Cerebellar nuclear complex (tissue), 1 donor: ENCODE measurements at places on chromosomes 2 and 18.

DNA sequence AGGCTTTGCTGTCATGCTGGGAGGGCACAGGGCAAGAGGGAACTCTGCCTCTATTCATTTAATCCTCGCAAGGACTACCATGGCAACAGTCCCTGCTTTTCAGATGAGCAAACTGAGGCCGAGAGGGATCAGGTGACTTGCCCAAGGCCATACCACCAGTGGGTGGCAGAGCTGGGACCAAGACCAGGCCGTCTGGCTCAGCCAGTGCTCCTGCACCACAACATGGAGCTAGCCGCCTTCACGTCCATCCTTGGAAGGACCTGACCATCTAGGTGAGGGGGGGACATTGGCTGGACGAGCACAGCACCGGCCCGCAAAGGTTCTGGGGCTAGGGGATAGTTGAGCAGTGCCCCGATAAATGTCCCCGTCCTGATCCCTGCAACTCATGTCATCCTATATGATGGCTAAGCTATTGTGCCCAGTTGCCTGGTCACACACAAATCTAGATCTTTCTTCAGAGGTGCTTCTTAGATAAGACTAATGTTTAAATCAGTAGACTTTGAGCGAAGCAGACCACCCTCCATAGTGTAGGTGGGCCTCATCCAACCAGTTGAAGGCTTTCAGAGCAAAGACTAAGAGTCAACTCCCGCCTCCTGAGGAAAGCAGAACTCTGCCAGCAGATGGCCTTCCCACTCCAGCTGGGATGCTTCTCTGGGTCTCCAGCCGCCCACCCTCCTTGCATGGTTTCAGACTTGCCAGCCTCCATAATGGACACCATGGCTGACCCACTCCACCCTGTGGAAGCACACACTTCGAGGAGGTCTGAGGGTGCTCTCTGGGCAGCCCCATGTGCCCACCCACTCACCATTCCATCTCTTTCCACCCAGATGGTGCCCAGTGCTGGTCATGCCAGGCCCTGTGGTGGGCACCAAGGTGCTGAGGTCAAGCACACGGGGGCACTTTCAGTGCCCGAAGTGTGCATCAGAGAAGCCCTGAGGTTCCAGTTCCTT, 214.8 kb upstream of the RAB6C start:
- DNase-seq, result no peak

DNA sequence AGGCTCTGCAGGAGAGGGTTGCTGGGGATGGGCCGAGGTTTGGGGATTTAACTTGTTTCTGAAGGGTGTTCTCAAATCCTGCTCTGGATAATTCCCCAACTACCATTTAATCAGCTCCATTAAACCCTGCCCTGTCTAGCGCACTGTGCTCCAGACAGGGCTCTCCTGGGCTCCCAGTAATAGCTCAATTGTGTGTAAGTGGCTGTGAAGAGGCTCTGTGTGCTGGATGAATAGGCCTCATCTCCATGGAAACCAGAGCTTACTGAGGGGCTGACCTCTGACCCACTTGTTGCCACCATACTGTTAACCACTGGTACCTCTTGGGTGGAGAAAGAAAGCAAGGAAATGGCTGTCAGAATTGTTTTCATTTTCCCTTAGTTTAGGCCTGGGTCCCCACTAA, 92.9 kb downstream of the TGOLN2 start:
- DNase-seq, result no peak

- DNase-seq, result no peak
Measured at GRCh38 chr2:187917535-187917934, 363.3 kb upstream of the TFPI start.

DNA sequence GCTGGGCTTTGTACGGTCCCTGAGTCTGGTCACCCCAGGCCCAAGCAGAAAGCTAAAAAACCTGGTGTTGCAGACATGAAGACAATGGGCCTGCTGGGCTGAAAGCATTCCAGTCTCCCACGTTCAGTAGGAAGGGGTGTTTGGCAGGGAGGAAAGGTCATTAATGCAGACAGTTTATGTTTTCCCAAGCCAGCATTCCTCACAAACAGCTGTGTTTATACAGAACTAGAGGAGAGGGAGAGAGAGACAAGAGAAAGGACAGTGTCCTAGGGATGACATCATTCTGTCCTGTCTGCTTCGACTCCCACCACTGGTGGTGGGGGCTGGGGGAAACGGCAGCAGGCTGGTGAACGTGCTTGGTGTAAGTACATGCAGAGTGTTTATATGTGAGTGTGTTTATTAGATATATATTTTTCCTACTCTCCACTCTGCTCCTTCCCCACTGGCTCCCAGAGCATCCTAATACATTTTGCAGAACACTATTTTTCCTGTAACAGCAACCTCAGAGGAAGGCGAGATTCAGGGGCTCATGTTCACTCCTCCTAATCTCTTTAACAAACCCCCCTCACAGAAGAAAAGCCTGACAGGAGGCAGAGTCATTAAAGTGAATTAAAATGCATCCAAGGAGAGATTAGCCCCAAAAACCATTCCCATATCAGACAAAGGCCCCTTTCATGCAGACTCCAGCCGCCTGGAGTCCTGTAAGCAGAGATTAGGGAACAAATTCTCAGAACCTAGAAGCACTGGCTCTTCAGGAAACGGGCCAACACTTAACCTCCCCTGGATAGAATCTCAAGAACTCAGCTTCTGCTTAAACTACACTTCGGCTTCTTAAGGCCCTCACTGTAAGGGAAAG, 380.4 kb downstream of the TNS1 start:
- no peak for DNase-seq

- no peak for DNase-seq
Measured at GRCh38 chr18:52190195-52190594, 149.8 kb upstream of the DCC start.

GRCh38 chr2:8796315-8796848, 41.0 kb downstream of the KIDINS220 start:
- no peak for DNase-seq

DNA sequence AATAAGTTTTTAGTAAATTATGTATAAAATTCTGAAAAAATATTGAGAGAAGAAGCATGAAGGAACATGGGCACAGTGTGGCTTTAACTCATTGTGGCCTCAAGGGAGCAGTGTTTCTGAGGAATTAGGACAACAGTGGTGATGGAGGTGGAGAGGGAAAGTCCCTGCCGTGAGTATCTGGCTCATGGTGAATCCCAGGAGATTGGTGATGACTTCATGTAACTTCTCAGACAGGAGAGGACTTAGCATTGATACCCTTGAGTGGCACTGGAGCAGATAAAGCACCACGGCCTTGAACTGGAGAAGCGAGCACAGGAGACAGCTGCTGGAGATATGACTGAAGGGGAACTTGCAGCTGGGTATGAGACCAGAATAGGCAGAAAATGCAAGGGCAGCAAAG, 35.0 kb upstream of the LRP1B start:
- DNase-seq, result no peak

- no peak for DNase-seq
Measured at GRCh38 chr2:6454286-6454990, 411.3 kb downstream of the CMPK2 start.

DNA sequence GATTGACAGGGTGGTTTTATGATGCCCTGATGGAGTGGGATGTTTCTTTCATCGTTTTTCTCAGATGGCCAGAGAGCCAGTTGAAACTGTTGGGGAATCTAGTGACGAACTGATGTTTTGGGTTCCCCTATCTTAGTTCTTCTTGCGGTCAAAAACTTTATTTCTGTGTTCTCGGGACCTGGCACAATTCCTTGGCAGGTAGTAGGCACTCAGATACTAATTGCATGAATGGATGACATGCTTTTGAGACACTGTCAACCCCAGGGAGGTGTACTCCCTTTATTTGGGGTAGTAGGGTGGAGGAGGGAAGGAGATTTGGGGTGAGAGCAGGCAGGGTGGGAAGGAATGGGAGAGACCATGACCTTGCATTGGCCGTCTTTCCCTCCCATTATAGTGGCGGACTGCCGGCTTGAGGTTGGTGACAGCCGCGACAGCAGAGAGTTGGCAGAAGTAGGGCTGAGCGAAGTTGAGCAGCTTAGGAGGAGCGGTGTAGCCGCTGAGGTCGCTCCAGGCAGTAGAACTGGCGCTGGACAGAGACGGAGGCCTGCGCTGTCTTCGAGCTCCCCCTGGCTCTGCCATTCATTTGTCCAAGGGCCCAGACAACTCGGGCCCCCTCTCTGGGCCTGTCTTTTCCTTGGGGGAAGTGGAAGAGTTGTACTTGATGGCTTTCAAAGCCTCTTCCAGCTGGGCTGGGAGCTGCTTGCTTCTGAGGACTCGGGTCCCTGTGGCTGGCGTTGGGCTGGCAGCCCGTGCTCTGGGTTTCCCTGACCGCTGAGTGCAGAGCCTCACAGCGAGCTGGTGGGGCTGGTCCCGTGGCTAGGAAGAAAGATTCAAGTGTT, 2.6 kb downstream of the TET3 start:
- DNase-seq, result no peak

DNA sequence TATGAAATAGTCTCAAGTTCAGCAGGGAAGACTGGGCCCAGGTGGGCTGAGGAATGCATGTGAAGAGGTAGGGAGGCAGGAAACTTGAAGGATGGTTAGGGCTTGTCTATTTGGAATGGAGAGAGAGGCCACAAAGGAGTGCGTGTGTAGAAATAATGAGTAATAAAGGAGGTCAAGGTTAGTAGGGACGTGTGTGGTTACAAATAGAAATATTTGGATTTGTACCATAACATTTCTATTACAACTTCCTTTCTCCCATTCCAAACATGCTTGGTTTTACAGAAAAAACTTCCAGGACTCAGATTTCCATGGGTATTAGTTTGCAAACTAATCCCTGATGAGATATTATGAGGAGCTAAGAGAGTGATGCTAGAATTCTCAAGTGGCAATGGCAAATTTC, 280.6 kb downstream of the NCKAP5 start:
- DNase-seq, result no peak

GRCh38 chr18:48396561-48396960, 12.6 kb downstream of the ZBTB7C start:
- DNase-seq, result no peak

DNA sequence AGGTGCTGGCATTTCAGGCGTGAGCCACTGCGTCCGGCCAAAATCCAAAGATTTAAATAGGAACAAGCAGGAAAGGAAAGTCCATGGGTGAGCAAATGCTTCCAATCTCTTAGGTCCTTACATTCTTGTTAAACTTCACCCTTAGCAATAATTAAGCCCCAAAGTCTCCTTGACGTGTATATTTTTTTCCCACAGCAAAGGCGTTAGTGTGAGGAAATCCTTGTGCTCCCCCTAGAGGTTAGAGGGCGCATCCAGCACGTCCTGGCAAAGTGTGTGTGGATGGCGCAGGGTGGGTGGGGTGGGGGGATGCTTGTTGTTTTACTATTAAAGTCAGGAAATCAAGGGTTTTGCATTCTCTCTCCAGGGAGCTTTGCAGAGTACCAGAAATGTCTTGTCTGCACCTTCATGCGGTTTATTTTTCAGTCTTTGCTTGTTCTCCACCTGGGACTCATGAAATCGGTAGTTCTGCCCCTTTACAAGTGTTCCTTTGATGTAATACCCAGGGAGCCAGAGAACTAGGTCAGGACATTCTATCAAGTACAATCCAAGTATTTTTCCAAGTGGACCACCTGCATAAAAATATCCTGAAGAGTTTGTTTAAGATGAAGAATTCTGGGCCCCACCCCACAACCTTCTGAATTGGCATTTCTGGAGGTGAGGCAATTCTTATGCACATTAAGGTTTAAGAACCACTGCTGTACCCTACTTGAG, 22.2 kb upstream of the ITSN2 start:
- no peak for DNase-seq

DNA sequence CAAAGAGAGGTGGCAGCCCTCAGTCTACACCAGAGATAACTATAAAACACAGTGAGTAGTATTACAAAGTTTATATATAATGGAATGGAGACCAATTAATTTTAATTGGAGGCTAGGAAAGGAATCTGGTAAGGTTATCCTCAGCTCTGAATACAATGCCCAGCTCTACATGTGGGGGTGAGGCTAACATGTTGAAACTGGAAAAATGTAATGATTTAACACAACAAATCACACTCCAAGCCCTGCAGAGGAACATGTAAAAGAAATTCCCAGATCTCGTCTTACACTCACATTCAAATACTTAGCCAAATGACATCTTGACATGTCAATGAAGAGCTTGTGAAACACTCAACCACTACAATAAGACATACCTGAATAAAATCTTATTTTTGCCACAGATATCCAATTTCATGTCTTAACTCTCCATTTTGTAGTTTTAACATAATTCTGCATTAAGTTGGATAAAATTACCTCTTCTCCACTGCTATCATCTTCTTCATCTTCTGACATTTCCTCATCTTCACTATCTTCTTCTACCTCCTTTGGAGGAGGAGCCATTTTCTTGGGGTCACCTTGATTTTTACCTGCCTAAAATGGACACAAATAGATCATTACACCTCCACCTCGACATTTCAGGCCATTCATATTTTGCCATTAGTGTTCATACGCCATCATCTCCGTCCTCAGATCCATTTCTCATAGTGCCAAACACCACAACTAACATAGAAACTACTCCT, 1.4 kb downstream of the NCL start:
- no peak for DNase-seq

- peak; percentile 18 for DNase-seq
Measured at GRCh38 chr2:168118733-168119514, 128.5 kb downstream of the STK39 start.

DNA sequence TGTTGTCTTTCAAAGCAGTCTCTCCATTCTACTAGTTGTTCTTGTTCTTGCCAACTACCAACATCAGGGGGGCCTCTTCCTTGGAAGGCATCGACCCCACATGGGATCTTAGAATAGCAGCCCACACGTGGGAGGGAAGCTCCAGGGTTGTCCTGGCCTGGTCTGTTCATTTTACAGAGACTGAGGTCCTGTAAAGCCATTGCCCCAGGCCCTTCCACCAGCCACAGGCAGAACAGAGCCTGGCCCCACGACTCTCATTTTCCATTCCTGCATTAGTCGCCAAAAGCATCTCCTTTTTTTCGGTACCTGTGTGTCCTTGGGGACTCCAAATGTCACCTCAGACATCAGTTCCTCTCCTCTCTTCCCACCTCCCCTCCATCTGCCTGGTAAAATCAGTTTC, 28.0 kb downstream of the CNGA3 start:
- DNase-seq, result no peak

GRCh38 chr18:44824884-44825283, 144.2 kb downstream of the SETBP1 start:
- DNase-seq, result no peak

DNA sequence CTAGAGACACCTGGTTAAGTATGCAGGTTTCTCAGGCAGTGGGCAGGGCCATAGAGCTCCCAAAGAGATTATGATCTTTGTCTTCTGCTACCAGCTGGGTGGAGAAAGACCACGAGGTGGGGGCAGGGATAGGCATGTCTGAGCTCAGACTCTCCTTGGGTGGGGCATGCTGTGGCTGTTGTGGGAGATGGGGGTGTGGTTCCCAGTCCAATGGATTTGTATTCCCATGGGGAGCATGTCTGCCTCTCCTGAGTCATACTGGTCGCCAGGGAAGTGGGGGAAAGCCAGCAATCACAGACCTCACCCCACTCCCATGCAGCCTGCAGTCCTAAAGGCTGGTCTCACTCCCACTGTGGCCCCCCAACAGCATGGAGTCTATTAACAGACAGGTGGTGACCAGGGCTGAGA, 31.4 kb upstream of the RHOB start:
- DNase-seq, result no peak

GRCh38 chr18:48108136-48108535, 177.7 kb upstream of the SMAD2 start:
- DNase-seq, result no peak

GRCh38 chr2:128433911-128434550, 115.4 kb upstream of the HS6ST1 start:
- no peak for DNase-seq
